ENCODE measurements at places on chromosomes 5 and 9.

DNA sequence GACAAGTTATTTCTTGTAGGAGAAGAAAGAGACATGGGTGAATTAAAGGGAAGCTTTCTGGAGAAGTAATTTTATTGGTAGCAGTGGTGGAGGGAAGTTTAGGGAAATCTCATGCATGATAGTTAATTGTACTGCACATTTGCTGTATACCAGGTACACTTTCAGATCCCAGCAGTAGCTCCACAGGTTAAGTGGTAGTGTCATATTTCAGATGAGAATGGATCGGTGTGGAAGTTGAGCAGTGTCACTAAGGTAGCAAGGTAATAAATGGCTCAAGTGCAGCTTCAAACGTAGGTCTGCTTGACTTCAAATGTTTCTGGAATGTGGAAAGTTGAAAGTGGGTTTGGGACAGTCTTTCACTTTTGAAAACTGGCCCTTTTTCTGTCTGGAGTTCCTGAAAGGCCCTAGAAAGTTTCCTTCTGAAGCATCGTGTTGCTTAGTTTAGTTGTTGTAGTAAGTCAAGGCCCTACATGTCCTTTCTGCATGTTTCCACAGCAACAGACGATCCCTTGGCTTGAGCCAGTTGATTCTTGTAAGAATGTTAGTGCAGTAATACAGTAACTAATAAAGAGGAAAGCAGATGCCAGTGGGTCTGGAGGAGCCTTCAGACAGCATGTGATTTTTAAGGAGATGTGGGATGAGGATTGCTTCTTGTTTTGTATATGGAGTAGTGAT lies 3.7 kb downstream of the CLTA start:
- no peak for DNase-seq

- no peak for DNase-seq
These were observed at the start of gene MVB12B for GRCh38 chr9:126326228-126327005. MVB12B (plus strand) TSS chr9:126326829; CDS start chr9:126326930, 101 bp downstream.

DNA sequence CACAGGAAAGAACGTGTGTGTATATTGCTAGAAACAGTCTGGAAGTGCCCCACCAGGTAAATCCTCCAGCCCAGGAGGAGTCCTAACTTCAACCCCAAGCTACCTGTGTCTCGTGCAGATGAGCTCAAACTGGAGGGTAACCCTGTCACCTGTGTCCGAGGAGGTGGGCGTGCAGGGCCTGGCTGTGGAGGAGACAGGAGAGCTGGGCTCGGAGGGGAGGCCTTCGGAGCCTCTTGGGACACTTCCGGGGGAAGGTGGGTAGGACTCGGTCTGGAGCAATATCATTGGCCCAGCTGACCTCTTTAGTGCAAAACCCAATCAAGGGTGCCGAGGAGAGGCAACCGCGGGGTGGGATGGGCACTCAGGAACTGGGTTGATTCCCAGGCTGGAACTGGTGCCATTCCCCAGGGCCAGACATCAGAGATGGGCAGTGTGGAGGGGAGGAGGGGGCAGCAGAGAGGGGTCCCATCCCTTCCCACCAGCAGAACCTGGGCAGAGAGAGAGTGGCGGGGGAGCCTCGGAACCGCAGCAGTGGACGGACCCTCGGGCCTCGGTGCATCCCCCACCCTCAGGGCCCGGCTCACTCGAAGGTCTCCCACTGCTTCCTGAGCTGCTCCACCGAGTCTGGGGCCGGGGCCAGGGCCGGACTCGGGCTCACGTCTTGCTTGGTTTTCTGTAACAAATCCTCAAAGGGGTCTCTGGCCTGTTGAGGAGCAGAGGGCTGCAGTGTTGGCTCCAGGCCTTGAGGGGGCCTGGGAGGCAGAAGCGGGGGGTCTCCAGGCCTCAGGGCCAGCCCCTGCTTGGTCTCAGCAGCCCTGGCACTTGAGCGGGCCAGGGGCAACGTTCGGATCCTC lies 25.1 kb downstream of the CRB2 start:
- DNase-seq: no peak

GRCh38 chr5:31225118-31225517 lies 31.6 kb downstream of the CDH6 start:
- no peak for DNase-seq

Measured in cortex of kidney (tissue), 1 donor.